ENCODE measurements at places on chromosomes 7 and 10. TPM values are rescaled to one million over a fixed set of nuclear protein-coding genes. Genes with fewer than 3 reads are reported as not detected.

The AQP1 gene
- total RNA-seq, result 191 TPM

DNA sequence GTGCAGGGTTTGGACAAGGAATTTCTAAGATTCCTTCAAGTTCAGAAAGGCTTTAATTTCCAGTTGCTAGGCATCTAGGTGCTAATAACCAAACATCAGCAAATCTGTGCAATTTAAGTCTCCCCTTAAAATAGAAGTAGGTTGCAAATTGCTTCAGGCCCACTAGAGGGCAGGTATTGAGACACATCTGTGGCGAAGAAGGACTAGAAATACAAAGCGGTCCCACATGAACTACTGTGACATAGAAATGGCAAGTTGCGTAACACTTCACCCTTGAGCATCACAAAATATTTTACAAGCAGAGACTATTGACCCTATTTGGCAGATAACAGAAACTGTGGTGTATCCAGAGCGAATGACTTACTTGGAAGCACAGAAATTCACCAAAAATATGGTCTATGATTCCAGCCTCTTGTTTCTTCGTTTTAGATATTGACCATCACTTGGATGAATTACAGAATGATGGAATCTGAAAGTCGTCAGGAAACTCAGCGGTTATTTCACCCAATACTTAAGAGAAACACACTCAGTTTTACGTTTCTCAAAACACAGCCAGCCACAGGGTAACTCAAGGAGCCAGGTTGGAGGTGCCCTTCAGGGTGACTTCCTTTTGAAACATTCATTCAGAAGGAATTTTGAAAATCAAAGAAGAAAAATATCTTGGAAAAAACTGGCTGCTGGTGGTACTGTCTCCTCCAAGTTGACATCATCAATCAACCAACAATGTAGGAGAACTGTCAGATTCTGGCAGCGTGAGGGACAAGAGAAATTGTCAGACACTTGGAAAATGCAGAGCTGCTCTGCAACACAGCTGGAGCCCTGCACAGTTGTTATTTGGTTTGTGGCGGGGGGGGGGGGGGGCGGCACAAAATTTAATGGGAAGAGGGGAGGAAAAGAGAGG lies 256.3 kb upstream of the MINDY3 start:
- H3K4me3 ChIP-seq, result no peak overlapping the region
- H3K27me3 ChIP-seq, result no peaks in the 10 kb centered on the region
- no peak for DNase-seq
- H3K4me1 ChIP-seq, result no peaks in the 10 kb centered on the region
- H3K36me3 ChIP-seq, result no peaks in the 10 kb centered on the region

DNA sequence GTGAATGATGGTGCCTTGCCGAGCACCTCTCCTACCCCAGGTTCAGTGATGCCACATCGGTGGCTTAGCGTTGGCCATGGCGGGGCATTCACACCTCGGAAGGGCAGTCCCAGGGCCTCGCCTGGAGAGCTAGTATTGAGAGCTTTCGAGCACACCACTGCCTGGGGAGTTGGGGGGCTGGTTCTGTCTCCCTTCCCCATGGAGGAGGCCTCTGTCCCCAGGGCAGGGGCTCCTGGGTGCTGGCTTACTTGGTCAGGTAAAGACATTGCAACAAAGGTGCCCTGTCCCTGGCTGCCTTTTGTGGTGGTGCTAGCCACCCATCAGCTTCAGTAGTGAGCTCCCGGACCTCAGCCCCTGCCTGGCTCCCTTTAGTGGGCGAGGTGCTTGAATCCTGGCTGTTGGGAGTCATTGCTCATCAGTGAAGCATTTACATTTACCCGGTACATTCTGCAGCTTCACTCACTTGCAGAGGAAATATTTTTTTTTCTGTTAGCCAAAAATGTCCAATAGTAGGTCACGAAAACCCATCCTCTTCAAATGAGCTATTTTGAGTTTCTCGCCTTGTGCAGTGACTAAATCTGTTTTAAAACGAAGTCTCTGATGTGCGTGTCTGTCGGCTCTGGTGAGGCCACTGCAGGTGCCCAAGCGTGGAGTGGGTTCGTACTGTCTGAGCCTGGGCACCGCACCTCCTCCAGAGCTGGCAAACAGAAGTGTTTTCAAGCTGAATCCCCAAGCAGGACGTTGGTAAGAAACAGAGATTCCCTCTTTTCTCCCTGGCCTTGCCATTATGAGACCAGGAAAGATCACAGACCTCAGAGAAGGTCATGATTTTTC lies 95.5 kb downstream of the INPP5A start:
- H3K36me3 ChIP-seq, result no peaks in the 10 kb centered on the region
- H3K27ac ChIP-seq, result peak overlapping the region; percentile 96
- no peaks in the 10 kb centered on the region for H3K27me3 ChIP-seq
- peaks cover 87% of the 10 kb centered on the region for H3K4me1 ChIP-seq
- H3K4me3 ChIP-seq, result no peak overlapping the region

The FAM25G gene
- not detected for total RNA-seq

GRCh38 chr7:19121977-19122588 lies 4.6 kb upstream of the TWIST1 start:
- H3K27me3 ChIP-seq, result peaks cover 56% of the 10 kb centered on the region
- peaks cover 10% of the 10 kb centered on the region for H3K4me1 ChIP-seq
- H3K36me3 ChIP-seq, result no peaks in the 10 kb centered on the region
- H3K27ac ChIP-seq, result no peak overlapping the region
- H3K4me3 ChIP-seq, result no peak overlapping the region

- DNase-seq, result no peak
- H3K4me3 ChIP-seq, result no peak overlapping the region
- H3K27ac ChIP-seq, result no peak overlapping the region
- H3K27me3 ChIP-seq, result no peaks in the 10 kb centered on the region
- H3K4me1 ChIP-seq, result peaks cover 18% of the 10 kb centered on the region
Measured at GRCh38 chr7:24706211-24707170, 50.8 kb downstream of the GSDME start.

The SLC26A5 gene
- total RNA-seq, result 0.36 TPM

GRCh38 chr7:4689151-4689550 lies 7.1 kb downstream of the FOXK1 start:
- H3K4me3 ChIP-seq, result no peak overlapping the region
- H3K27me3 ChIP-seq, result no peaks in the 10 kb centered on the region
- H3K36me3 ChIP-seq, result no peaks in the 10 kb centered on the region
- DNase-seq, result no peak
- H3K27ac ChIP-seq, result peak overlapping the region; percentile 2
- H3K4me1 ChIP-seq, result no peaks in the 10 kb centered on the region

The LAMB1 gene
- 246 TPM for total RNA-seq

The HECW1 gene
- total RNA-seq, result 0.33 TPM

DNA sequence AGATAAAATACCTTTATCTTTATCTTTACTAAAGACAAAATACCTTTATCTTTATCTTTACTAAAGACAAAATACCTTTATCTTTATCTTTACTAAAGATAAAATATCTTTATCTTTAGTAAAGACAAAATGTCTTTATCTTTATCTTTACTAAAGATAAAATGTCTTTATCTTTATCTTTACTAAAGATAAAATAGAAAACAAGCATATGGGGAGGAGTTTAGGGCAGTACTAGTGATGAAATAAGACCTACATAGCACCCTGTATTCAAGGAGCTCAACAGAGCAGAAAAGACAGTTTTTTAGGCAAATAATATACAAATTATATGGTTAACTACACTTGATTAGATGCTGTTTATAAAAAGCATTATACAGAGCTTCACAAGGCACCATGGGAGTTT lies 19.3 kb downstream of the ANKRD22 start:
- no peaks in the 10 kb centered on the region for H3K36me3 ChIP-seq
- no peak overlapping the region for H3K27ac ChIP-seq
- H3K27me3 ChIP-seq, result no peaks in the 10 kb centered on the region

DNA sequence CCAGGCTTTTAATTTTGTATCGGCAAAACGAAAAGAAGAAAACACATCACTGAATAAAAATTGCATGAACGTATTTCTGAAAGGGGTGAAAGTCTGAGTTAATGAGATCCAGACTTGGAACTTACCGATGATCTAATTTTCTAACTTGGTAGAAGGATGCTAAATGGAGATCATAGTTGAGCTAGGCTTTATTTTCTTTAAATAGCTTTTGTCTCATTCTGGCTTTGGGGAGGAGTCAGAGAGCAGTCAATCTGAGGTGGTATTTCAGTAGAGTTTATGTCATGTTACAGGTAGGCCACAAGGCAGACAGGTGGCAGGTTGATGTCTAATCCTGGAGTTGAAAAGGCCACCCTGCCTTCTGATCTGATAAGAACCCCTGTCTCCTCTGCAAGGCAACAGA lies 161.9 kb downstream of the KIAA1217 start:
- H3K4me1 ChIP-seq, result no peaks in the 10 kb centered on the region
- H3K27ac ChIP-seq, result no peak overlapping the region
- no peaks in the 10 kb centered on the region for H3K27me3 ChIP-seq
- H3K4me3 ChIP-seq, result no peak overlapping the region
- no peaks in the 10 kb centered on the region for H3K36me3 ChIP-seq

The ATAD1 gene
- total RNA-seq, result 39.5 TPM

- H3K4me3 ChIP-seq, result no peak overlapping the region
- DNase-seq, result no peak
- no peaks in the 10 kb centered on the region for H3K27me3 ChIP-seq
- no peaks in the 10 kb centered on the region for H3K4me1 ChIP-seq
Measured at GRCh38 chr7:147311336-147311735, 1194.7 kb downstream of the CNTNAP2 start.
